ENCODE measurements at places on chromosomes 1 and 21. TPM values are rescaled to one million over a fixed set of nuclear protein-coding genes. Genes with fewer than 3 reads are reported as not detected.
A peak's percentile ranks its signal among the peaks of the same experiment; 100 is the strongest.

Gene ENAH
- not detected for total RNA-seq

Gene GRIK1
- not detected for total RNA-seq

Gene C1orf94
- total RNA-seq = not detected

Gene ANGPTL3
- not detected for total RNA-seq

Gene GREM2
- total RNA-seq = 0.08 TPM

Gene TMEM125
- total RNA-seq = not detected

Gene TAL1
- total RNA-seq = 6.7 TPM

GRCh38 chr21:43939443-43940328 lies 72.4 kb upstream of the TRAPPC10 start:
- no peak for DNase-seq

GRCh38 chr1:76230842-76231281 lies 156.3 kb downstream of the ST6GALNAC3 start:
- no peak for DNase-seq

DNA sequence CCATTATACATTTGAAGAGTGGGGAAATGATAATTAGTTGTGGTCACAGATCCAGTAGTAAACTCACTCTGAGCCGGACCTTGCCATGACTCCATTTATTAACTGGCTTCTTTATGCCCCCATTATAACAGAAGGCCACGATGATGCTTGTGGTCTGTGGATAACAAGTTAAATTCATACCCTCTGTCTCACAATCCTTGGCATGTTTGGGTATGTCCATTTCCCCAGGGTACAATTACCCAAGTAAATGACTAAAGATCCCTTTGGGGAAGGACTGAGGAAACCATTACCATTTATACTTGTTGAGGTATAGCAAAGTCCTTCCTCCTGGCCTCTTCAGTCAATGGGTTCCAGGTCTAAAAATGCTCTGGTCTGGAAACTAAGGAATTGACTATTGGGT lies 7.3 kb upstream of the USP1 start:
- DNase-seq = no peak

DNA sequence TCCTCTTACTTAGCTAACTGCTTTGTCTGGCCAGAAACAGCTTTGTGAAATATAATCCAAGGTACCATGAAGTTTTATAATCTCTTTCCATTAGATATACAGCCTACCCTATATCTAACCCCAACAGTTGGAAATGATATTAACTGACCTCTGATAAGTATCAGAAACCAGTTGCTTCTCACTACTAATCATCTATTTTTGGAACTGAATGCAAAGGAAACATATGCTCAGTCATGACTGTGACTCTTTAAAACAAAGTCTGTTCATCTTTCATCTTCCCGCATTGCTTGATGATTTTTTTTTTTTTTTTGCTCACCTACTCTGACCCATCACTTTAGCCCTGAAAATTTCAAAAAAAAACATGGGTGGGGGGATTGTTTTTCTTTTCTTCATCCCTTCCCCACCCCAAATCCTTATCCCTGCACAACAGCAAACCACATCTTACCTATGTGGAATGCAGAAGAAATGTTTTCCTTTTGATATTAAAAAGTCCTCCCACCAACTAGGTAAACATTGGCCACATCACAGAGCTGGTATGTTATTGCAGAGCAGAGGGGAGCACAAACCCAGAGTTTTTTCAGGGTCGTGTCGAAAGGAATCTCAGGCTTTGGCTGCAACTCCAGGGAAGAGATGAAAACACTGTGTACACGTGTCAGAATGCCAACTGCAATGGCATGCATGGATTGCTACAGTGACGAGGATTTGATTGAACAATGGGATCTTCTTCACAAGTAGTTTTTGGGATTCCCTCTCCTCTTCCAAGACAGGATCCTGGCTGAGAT lies 137.3 kb downstream of the SLC30A10 start:
- no peak for DNase-seq

- no peak for DNase-seq
These were observed 19.6 kb downstream of the SIPA1L2 start for GRCh38 chr1:232610192-232610901.

GRCh38 chr1:171784784-171785183 lies 3.3 kb downstream of the METTL13 start:
- no peak for DNase-seq

DNA sequence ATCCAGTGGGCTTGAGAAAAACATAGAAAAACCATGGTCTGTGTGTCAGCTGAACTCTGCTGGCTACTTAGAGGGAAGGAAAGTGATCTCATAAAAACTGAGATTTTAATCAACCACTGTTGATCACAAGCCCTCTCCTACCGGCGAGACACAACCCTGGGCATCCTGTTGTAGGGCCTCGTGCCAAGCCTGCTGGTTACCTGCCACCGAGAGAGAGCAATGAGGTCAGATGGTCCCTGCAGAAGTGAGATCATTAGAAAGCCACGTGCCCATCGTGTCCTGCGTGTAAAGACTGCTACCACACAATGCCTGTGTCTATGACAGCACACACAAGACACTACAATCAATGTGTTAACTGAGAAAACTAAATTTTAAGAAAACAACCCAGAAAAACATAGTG lies 41.7 kb upstream of the GPR153 start:
- DNase-seq = no peak

DNA sequence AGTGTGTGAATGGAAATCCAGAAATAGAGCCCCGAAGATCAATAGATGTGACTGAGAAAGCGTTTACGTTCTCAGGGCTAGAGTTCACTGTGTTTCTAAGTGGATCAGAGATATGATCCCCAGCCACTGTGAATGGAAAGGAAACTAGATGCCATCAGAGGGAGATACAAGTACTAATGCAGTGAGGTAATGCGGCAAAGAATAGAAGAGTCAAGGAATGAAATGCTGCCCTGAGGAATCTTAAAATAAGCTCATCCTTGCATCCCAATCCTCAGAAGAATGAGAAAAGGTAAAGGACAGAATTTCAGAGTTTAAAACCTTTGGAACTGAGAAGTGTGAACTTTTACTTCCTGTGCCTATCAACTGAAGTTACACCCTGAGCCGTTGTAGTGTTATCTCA lies 165.5 kb upstream of the ESRRG start:
- DNase-seq = no peak

- peak; percentile 42 for DNase-seq
These were observed 2.3 kb downstream of the CD53 start for GRCh38 chr1:110875216-110875731.

GRCh38 chr1:208162903-208163302 lies 81.3 kb downstream of the PLXNA2 start:
- no peak for DNase-seq

DNA sequence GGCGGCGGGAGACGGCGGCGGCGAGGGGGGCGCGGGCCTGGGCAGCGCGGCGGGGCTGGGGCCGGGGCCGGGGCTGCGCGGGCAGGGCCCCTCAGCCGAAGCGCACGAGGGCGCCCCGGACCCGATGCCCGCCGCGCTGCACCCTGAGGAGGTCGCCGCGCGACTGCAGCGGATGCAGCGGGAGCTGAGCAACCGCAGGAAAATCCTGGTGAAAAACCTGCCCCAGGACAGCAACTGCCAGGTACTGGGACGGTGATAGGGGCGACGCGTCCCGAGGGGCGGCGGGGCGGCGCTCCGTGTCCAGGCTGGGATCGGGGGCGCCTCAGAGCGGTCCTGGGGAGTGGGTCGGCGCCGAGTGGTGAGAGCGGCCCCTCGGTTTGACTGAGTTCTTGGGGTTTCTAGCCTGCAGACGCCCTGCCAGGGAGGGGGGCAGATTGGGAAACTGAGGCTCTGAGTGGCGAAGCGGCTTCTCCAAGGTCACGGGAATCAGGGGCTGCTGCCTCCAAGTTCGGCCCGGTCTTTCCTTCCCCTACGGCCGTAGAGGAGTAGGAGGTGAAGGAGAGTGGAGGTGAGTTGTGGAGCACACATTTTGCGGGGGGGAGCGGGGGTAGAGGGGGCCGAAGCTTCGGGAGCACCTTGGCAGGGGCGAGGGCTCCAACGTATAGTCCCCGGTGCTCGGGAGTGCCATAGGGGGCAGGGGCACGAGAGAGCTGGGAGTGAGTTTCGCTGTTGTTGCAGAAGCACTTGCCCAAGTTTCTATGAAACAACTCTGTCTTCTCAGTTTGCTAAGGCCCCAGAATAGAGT lies 508 bp downstream of the RAVER2 start:
- no peak for DNase-seq

- DNase-seq = no peak
These were observed 5.2 kb upstream of the NR5A2 start for GRCh38 chr1:200022239-200022804.

DNA sequence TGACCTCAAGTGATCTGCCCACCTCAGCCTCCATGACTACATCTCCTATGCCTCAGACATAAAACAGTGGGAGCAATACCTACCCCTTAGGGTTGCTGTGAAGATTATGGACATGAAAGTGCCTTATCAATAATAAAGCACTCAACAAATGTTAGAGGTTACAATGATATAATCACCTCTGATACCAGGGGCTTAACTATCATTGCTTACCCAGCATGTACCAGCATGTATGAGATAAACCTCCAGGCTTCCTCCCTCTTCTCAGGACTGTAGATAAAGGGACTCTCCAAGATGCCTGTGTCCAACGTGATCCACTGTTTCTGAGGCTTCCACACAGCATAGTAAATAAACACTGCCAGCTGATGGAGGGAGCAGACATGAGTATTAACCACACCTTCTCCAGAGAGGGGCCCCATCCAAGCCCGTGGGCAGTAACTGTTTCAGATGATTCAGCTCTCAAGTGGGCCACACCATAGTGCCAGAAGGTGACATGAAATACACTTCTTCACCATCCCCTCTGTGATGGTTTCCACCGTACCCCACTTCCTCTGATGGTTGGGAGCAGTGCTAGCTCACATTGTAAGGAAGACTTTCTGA lies 26.2 kb downstream of the RHBDL2 start:
- no peak for DNase-seq

DNA sequence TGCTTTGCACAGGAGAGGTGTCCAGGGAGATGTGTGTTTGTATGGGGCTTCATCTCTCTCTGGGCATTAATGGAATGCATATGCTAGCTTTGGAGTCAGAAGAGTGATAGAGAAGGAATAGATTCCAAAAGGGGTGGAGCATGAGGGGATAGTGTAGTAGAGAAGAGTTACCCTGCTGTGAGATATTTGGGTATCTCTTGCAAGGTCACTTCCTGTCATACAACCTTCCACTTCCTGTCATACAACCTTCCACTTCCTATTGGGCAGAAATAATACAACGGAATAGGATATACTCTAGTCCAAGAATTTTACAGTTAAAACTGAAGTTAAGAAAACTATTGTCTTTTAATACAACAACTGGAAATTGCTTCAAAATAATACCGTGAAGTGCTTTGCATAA lies 351.8 kb upstream of the FMN2 start:
- DNase-seq = no peak

- DNase-seq = no peak
These were observed 178.6 kb downstream of the RRAGC start for GRCh38 chr1:38680801-38681510.

DNA sequence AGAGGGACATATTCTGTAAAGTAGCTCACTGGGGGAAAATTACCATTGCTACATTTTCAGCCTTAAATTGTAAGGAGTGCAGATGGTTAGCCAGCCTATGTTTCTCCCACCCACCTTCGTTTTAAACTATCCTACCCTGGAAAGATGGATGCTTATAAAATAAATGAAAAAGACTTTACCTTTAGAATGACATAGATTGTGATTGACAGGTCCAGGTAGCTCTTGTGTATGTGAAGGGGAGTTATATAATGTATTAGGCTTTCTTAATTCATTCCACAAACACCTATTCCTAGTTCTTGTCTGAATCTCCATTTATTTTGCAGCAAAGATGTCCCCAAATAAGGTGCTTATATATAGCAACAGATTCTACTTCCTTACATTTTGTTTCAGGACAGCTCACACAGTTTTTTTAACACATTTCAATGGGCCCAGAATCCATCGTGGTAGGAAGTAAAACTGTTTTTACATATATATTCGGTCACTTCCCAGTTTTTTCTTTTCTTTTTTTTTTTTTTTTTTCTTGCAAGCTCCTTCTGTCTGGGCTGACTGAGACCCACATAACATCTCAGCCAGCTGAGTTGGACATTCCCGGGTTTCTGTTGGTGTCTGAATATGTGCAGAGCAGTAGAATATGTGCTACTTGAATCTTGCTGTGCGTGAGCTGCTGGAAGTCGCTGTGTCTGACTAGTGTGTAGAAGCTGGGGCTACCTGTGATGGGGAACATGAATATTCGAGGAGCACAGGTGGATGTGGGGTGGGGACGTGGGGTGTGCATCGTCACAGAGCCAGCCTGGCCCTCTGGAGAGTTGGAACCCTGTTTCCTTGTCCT lies 27.8 kb downstream of the UCK2 start:
- DNase-seq = no peak

- DNase-seq = no peak
These were observed 86.2 kb downstream of the ATG4C start for GRCh38 chr1:62870148-62870547.

DNA sequence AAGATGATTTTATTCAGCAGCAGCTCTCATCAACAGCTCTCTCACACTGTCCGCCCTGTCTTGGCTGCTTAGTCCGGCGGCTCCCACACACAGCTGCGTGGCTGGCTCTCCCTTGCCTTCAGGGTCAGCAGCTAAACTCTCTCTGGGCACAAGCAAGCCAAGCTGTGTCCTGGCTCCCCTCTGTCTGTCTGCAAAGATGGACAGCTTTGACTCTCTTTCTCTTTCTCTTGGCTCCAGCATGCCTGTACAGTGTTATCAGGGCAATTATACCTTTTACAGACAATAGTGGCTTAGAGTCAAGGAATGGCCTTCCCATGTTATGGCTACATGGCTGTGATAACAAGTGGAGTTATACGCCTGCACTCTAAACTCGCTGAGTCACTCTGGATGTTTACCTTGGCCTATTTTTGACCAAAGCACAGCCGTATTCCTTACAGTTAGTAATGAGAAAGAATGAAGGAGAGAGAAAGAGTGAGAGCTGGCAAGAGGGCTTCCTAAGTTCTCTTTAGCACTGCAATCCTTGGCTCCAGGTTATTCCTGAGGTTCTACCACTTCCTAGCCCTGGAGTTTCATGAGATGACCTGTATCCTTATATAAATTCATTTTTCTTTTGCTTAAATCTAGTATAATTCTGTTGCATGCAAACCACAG lies 59.9 kb upstream of the ZSWIM5 start:
- DNase-seq = no peak

GRCh38 chr1:1318777-1319645 lies 5.4 kb downstream of the INTS11 start:
- no peak for DNase-seq
